ENCODE measurements at places on chromosomes 6 and 20.

- DNase-seq: peak; percentile 96
Observed at GRCh38 chr6:90537723-90538258, 49.1 kb downstream of the MAP3K7 start.

DNA sequence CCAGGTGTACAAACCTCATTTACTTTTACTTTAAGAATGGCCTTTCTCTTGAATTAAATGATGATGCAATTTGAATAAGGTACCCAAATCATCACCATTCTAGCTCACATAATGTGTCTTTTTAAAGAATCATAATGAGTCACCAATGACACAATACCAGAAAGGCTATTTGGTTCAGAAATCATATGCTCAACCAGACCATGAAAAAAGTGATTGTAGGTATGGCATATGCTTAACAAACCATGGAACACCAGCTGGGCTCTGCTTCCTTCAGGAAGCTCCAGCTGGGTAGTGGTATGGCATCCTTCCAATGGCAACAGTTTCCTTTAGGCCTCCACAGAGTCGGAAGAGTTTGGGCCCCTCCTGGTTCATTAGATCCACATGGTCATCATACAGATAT, 128.2 kb downstream of the FRK start:
- DNase-seq: no peak

- DNase-seq: no peak
Observed at GRCh38 chr6:24980507-24981385, 45.0 kb upstream of the RIPOR2 start.

GRCh38 chr6:14046476-14047068, 71.0 kb upstream of the CD83 start:
- no peak for DNase-seq

- DNase-seq: no peak
Observed at GRCh38 chr6:69732640-69733039, 64.2 kb downstream of the LMBRD1 start.

DNA sequence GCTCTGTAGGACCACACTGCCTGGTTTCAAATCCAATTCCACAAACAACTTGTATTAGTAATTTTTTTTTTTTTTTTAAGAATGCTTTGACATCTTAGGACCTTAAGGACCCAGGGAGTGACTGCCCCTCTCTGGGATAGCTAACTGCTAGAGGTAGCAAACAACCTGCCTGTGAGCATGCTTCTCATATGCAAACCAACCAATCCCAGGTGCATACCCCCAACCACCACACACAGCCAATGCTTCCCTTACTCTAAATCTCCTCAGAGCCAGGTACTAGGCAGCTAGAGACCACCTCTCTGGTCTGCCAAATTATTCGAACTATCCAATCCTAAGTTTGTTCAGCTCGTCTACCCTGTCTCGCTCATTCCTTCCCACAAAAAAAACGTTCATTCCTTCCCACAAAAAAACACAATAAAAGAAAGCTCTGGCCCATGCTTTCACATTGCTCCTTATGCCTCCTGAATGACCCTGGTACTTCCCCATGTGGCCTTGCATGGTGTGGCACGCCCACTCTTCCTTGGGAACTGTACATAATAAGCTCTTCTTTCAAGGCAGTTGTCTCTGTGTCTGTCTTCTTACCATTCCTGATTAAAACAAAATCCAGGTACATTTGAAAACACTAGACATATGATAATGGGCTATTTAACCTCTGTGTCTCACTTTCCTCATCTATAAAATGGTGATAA, 6.4 kb downstream of the SERAC1 start:
- no peak for DNase-seq

GRCh38 chr6:53664623-53665022, 933 bp downstream of the KLHL31 start:
- DNase-seq: no peak

Data from SIG-M5 (cell line).